ENCODE measurements at places on chromosomes 5 and 9.

GRCh38 chr9:2231829-2232228 is 216.7 kb downstream of the SMARCA2 start:
- no peak for DNase-seq

DNA sequence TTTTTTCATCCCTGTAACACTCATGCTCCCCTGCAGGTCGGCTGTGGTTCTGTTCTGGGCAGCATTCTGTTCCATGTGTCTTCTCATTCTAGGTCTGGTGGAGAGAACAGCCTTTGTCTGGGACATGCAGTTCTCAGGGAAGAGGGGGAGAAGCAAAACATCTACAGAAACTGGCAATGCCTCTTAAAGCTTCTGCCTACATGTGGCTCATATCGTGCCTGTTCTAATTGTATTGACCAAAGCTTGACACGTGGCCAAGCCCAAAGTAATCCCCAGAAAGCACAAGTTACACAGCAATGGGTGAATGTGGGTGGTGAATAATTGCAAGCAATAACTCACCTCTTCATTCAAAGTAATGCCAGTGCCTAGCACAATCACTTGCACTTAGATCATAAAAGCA is 218.2 kb upstream of the IL12B start:
- DNase-seq = no peak

- no peak for DNase-seq
These were observed 8.9 kb downstream of the RNF44 start for GRCh38 chr5:176528301-176528700.

DNA sequence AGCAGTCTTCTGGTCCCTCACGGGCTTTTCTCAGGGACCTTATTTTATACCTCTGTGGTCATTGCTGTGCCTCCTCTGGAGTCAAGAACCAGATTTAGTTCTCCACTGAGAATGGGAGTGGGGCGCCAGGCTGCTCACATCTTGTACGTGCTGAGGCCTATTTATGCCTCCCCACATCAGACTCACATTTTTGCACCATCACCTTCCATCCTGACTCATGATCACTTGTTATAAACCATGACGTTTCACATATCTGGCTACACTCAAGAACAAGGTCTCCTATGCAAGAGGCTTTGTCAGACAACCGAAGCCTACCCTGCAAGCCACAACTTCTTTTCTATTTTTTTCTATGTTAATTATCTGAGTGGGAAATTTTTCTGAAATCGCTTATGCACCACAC is 10.7 kb downstream of the PRUNE2 start:
- DNase-seq = no peak

GRCh38 chr9:98121058-98121457 is 2.0 kb upstream of the TRIM14 start:
- no peak for DNase-seq

GRCh38 chr9:107175041-107175440 is 108.0 kb upstream of the RAD23B start:
- no peak for DNase-seq

- no peak for DNase-seq
These were observed 34.1 kb upstream of the PLIN2 start for GRCh38 chr9:19161257-19162025.

DNA sequence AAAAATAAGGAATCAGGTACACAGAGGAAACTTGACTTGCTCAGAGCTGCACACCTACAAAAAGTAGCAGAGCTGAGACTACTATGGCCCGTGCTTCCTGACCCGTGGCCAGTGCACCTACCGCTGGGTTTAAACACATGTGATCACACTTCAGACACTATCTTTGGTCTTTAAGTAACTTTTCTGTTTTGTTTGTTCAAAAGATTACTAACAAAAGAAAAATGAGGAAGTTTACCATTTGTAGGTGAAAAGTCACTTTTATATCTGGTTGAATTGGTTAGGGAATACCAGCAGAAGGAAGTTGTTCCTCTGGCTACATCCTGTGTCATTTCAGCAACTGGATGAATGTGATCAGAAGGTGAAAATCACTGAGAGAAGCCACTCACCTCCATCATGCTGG is 6.5 kb upstream of the SYK start:
- DNase-seq = no peak

- DNase-seq = no peak
These were observed 47.3 kb upstream of the GFPT2 start for GRCh38 chr5:180400416-180400815.

DNA sequence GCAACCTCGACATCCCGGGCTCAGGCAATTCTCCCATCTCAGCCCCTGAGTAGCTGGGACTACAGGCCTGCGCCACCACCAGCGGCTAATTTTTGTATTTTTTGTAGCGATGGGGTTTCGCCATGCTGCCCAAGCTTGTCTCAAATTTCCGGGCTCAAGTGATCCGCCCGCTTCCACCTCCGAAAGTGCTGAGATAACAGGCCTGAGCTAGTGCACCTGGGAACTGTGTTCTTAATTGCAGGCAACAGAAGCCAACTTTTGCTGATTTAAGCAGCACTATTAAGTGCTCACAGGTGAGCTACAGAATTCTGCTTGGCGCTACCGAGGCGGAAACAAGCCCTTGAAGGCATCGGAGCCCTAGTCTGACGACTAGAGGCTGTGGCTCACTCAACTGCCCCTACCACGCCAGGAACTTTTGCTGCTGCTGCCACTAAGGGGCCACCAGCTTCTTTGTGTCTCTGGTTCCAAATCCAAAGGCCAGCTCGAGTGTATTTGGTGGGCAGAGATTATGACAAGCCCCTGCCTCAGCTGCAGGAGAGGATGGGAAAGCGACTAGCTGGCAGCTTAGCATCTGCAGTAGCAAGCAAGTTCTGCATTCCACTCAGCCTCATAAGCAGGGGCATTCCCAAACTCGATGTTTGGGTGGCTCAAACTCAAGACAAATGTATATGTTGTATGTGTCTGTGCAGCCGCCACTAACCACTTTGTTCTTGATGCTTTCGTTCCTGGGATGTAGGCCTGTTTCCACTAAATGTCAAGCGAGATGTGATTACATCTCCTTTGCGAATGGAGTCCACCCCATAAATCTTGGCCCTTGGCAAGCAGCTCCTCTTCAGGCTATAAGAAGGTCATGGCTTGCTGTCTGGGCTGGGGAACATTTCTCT is 10.6 kb upstream of the HMCN2 start:
- no peak for DNase-seq

GRCh38 chr9:132505991-132506655 is 76.3 kb upstream of the BARHL1 start:
- no peak for DNase-seq

DNA sequence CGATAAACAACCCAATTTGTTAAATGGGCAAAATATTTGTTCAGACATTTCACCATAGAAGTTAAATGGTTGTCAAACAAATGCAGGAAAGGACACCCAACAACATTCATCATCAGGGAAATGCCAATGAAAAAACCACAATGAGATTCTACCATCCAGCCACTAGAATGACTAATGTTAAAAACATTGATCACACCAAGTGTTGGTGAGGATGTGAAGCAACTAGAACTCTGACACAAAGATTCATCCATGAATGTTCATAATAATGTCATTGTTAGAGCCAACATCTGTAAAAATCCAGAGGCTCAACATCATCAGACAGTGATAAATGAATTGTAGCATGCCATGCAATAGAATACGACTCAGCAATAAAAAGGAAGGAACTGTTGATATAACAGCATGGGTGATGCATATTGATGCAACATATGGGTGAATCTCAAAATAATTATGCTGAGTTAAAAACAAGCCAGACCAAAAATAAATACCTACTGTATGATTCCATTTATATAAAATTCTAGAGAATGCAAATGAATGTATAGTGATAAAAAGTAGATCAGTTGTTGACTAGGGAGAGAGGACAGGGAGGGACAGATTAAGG is 55.9 kb upstream of the UNC5A start:
- no peak for DNase-seq

- DNase-seq = no peak
These were observed 17.3 kb downstream of the MAMDC2 start for GRCh38 chr9:70060883-70061507.

- DNase-seq = no peak
These were observed 31.1 kb downstream of the OR2K2 start for GRCh38 chr9:111298731-111299598.

- no peak for DNase-seq
These were observed 1040.5 kb downstream of the DTWD2 start for GRCh38 chr5:117947836-117948235.

DNA sequence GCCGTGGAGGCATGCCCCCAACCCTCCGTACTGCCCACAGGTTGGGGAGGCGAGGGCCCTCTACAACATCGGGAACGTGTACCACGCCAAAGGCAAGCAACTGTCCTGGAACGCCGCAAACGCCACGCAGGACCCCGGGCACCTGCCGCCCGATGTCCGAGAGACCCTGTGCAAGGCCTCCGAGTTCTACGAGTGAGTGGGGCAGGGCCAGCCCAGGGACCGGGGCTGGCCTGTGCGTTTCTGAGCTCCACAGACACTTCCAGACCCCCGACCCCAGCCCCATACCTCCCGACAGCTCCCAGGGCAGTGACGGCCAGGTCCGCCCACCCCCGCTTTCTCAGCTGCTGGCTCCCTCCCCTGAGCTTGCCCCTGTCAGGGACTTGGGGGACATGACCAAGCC is 9.5 kb downstream of the GPSM1 start:
- DNase-seq = no peak

DNA sequence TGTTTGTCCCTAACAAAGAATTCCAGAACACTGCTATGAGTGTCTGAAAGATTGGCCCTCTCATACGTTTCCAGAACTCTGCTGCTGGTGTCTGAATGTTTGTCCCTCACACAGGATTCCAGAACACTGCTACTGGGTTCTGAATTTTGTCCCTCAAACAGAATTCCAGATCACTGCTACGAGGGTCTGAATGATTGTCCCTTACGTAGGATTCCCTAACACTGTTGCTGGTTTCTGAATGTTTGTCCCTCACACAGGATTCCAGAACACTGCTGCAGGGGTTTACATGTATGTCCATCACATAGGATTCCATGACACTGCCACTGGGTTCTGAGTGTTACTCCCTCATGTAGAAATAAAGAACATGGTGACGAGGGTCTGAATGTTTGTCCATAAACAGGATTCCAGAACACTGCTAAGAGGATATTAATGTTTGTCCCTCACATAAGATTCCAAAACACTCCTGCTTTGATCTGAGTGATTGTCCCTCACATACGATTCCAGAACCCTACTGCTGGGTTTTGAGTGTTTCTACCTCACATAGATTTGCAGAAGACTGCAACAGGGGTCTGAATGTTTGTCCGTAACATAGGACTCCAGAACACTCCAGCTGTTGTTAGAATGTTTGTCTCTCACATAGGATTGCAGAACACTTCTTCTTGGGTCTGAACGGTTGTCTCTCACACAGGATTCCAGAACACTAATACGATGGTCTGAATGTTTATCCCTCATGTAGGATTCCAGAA is 214.4 kb downstream of the FOXD4L6 start:
- no peak for DNase-seq

- no peak for DNase-seq
These were observed 9.9 kb upstream of the NR4A3 start for GRCh38 chr9:99811598-99812383.

GRCh38 chr5:12616093-12616492 is 711.8 kb upstream of the CTNND2 start:
- DNase-seq = no peak

- DNase-seq = no peak
These were observed at the start of gene ZNF618 for GRCh38 chr9:113876151-113876992. Gene ZNF618 (plus strand): TSS chr9:113876309. CDS start chr9:113876381, 72 bp downstream.

DNA sequence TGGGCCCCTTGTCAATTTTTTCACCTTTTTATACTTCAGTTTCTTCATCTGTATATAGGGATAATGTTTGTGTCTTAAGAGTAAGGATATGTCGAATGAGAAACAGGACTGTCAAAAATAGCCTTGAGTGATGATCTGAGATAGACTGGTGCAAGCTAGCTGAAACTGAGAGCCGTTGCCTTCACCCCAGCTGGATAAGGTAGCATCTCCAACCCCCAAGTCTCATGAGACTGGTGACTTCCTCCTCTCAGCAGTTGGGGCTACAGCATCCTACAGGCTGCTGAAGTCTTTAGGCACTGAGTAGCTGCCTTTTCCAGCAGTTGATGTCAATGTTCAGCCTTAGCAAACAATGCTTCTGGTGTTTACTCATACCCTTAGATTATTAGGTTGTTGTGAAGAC is 330.2 kb downstream of the OSTF1 start:
- DNase-seq = no peak

DNA sequence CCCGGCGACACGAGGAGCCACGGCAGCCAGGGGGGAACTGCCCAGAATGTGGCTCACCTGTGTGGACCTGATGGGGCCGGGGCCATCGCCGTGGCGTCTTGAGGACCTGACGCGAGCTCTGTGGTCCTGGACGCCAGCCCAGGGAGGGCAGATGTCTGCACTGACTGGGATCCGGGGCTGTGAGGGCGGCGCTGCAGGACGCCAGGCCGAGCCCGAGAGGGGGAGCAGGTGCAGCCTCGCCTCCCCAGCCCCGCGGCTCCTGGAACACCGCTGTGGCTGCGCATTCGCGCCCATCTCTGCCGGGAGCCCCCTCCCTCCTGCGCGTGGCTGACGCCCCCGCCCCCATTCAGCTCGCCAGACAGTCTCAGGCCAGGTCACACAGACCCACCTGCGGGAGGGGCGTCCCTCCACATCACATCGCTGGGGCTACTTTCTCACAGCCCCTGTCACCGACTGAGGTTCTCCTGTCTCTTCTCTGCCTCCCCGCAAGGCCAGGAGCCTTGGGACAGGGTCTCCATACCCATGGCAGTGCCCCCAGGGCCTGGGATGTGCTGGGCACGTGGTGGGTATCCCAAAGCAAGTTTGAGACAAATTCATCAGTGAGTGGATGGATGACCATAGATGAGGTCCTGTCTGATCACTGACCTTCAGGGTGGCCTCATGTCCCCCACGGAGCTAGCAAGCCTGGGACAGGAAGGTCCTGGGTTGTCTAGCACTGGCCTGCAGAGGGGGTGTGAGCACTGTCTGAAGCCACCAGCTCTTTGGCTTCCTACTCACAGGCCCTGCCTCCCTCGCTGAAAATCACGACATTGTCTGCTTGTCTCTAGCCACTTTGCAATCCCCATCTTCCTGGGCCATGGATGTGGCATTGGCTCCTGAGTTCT is 47.3 kb downstream of the RASGEF1C start:
- DNase-seq = no peak

DNA sequence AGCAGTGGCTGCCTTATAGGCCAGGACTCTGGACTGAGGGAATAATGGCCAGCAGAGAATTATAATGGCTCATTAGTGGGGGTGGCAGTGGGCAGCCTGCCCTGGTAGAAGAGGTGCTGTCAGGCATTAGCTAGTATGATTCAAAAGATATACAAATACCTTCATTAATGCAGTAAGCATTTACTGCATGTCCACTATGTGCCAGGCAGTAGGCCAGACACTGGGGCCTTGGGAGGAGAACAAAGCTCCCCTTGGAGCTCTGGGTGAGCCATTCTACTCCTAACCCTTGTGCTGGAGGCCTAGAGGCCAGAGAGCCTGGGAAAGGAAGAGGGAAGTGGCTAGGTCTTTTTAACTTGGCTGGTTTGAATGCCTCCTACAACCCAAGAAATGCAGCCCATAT is 2.0 kb upstream of the GARNL3 start:
- DNase-seq = no peak

GRCh38 chr5:115605436-115605835 is 3.2 kb upstream of the TICAM2 start:
- no peak for DNase-seq

GRCh38 chr9:34536685-34537084 is 13.9 kb upstream of the ENHO start:
- no peak for DNase-seq
